ENCODE measurements at places on chromosomes 3 and 15.

GRCh38 chr3:14989943-14990779, 42.8 kb downstream of the NR2C2 start:
- no peak for DNase-seq

DNA sequence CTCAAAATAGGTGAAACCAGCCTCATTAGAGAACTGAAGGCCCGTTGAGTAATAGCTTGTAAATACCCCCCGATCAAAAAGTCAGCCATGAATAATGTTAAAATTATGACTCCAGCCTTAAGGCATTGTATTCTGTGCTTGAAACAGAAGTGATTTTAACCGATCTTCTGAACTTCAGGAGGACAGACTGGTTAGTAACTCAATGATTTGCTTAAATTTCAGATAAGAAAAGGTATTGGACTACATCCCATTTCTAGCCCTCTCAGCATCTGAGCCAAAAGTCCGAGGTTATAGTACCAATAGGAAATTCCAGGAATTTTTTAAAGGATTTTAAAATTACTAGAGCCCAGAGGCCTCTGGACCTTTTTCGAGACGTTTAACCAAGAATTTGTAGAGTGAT, 67.7 kb upstream of the FGF12 start:
- DNase-seq, result no peak

- no peak for DNase-seq
Measured at GRCh38 chr15:63066272-63066671, 23.7 kb downstream of the TPM1 start.

GRCh38 chr3:136950623-136951022, 7.2 kb upstream of the IL20RB start:
- no peak for DNase-seq

DNA sequence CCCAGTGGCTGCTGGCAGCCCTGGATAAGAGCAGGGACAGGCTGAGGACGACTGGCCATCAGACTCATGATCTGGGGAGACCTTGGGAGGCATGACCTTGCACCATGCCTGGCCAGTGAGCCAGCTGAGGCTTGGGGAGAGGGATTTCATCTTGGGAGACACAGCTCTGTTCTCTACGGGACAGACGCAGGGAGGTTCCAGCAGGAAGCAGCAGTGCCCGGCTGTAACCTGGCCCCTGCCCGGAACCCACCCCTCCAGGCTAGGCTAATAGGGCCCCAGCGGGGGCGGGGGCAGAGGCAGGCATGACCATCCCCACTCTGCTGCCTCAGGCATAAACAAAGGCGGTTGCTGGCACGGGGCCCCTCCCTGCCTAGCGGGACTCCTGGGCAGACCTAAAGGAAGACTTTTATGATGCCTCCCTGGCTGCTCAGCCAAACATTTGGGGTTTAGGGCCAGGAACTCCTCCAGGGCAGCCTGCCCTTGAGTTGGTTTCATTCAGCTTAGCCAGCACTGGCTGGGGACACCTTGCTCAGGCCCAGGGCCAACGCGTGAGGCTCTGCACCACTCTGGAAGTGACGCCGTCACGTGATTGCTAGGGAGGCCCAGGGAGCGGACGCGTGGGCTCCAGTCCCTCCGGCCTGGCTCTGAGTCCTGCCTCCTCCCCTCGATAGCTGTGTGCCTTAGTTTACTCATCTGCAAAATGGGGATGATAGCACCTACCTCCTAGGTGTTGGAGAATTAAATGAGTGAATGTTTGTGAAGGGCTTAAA, 27.6 kb downstream of the HDAC11 start:
- DNase-seq, result no peak

DNA sequence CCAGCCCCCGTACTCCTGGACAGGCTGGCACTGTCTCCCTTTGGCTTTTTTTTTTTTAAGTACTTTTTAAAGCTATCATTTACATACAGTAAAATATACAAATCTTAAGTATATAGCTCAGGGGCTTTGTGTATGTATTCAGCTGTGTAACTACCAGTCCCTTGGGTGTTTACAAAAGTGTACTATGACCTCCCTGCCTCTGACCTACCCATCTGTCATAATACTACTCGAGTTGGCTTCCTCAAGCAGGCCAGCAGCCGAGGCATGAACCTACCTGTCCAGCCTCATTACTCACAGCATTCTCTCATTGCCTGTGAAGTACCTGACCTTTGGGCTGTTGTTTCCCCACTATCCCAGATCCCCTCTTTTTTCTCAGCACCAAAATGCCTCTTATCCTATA, 33.2 kb downstream of the ABHD2 start:
- DNase-seq, result no peak

- DNase-seq, result peak; percentile 81
Measured at GRCh38 chr15:80188251-80188650, 35.5 kb downstream of the FAH start.

DNA sequence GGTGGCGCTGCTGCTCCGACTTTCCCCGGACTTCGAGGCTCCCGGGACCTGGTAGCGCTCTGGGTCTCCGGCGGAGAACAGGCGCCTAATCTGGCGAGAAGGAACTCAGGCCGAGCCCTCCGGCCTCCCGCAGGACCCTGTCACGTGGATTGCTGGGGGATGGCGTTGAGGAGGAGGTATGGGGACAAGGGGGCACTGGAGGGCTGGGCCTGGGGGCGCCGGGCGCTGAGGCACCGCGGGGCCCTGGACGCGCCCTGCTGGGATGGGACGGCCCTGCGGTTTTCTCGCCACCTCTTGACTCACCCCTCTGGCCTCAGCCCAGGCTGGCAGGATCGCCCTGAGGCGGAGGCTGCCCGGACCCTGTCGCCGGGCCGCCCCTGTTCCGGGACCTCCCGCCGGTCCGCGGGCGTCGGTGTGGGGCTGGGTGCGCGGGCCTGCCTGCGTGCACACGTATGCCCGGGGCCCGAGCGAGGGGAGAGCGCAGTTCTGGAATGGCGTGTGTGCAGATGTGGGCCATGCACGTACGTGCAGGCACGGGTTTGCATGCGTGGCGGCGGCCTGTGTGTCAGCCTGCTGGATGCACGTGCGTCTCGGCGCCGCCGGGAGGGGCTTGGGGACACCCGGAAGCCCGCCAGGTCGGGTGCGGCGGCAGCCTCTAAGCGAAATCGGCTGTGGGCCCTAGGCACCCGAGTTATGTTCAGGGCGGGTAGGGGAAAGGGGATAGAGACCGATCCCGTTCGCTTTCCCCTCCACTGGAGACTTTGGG, 752 bp downstream of the C15orf39 start:
- DNase-seq, result no peak

- DNase-seq, result no peak
Measured at GRCh38 chr3:176964661-176965060, 232.6 kb downstream of the TBL1XR1 start.

- DNase-seq, result no peak
Measured at GRCh38 chr15:85164841-85165466, 183.3 kb downstream of the PDE8A start.

DNA sequence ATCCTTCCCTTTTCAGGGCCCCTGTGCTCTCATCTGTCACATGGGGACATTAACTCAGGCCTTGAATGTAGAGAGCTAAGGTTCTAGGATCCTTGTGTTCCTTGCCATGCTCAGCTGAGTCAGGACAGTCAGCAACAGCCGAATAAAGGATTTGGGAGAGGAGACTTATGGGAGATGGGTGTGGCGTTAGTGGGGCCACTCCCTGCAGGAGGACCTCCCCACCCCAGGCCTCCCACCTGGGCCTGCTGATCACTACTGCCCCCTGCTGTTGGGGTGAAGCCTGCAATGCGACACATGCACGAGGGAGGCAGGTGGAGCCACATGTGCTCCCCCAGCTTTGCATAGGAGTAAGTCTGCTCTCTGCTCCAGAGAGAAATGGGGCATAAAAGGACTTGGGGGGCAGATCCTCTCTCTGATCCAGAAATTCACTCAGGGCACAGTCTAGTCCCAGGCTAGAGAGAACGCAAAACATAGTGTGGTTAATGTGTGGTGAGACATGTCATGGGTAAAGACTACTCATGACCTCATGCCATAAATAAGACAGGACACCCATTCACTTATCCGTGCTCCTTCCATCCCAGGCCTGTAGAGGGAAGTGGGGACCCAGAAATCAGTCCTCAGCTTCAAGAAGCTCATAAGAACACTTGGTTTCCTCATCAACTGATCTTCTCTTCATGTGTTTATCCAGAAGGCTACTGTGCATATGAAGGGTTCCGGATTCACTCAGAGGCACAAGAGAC, 19.4 kb downstream of the RBP1 start:
- no peak for DNase-seq

DNA sequence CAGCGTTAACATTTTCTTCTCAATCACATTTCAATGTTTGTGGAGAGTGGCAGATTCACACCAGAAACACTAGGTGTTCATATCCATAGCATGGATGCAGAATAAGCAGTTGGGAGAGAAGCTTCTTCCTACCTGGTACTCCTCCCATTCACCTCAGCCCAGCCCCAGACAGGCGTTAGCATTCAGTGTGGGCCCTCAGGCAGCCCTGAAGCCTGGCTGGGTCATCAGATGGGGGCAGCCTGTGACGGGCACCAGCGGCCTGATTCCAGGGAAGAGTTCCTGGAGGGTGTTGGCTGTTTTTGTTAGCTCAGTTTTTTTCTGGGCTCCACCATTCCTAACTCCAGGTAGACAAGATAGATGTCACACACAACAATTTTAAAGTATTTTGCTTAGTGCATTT, 31.1 kb downstream of the APH1B start:
- DNase-seq, result no peak

- DNase-seq, result no peak
Measured at GRCh38 chr3:46361408-46362283, 7.7 kb downstream of the CCR2 start.

DNA sequence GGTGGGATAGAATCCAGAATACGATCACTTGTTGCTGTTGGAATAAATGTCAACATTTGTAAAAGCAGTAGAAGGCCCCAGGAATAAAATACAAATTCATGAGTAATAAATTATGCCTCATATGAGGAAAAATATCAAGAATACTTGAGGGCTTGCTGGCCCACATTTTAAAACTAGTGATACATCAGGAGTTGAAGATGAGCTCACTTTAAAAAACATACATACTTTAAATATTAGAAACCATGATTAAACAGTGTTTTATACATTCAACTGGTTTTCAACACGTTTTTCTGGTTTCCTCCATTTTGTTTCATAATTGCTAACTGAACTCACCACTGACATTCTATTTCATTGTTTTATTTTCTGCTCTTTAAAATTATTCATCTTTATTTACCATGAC, 141.4 kb downstream of the TFG start:
- DNase-seq, result no peak

- no peak for DNase-seq
Measured at GRCh38 chr3:136617198-136617597, 135.0 kb downstream of the STAG1 start.

GRCh38 chr3:17478673-17479072, 263.8 kb downstream of the TBC1D5 start:
- no peak for DNase-seq

- peak; percentile 24 for DNase-seq
Measured at GRCh38 chr3:174125267-174125824, 727.8 kb downstream of the NLGN1 start.

DNA sequence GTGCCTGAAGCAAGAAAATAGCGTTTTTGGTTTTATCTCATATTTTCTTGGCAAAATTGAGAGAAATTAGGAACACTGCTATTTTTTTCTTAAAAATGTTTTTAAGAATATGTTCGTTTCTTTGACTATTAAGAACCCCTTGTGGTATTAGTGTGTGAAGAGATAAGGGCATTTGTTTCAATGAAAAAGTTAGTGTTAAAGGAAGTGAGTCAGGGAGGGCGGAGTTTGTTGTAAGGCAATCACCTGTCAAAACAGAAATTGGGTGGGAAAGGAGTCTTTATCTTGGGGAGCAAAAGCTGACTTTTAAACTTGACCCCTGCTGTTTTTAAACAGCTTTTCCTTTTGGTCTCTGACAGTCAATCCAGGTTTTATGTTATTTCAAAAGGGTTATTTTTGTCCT, 4.2 kb downstream of the RAP2B start:
- no peak for DNase-seq

- DNase-seq, result no peak
Measured at GRCh38 chr3:18179521-18179920, 245.6 kb downstream of the SATB1 start.

DNA sequence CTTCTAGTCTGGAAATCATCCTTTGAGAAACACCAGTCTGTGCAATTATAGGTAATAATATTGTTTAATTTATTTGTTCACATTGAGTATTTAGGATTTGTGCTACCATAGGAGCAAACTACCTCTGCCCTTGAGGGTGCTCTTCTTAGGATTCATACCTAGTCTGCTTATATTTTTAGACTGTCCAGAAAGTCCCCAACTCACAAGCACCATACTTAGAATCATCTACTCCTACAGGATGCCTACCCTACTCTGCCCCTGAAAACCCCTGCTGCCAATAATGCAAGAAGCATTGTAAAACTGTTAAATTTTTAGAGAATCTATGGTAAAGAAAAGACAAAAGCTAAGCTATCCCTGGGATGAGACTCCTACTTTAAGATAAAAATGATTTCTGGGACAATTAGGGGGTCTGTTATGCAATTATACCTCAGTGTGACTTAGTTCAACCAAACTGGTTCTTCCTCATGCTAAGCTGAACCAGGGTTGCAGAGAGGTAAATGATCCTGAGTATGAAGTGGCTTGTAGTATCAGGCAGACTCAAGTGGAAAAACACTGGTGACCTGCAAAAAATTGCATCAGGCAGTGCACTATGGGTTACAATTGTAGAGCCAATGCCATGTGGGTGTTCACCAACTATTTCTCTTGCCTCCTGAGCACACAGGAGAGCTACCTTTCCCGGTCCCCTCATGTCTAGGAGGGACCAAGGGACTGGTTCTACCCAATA, 133.3 kb downstream of the TNIK start:
- no peak for DNase-seq

- DNase-seq, result no peak
Measured at GRCh38 chr3:64460141-64460730, 227.6 kb downstream of the ADAMTS9 start.

DNA sequence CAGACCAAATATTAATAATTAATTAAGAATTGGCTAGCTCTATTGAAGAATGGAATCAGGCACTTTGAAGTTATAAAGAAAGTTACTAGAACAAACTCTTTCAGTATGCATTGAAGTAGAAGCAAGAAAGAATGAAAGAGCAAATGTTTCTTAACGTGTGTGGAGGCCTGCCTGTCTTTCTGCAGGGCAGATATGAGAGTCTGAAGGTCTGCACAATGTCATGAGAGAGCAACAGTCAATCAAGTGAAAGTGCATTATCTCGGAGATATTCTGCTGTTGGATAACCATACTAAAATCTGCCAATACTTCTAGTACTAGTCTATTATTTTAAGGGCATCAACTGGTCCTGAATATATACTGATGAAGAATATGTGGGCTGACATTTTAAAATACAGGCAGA, 1270.8 kb downstream of the ZPLD1 start:
- DNase-seq, result no peak

GRCh38 chr3:53938645-53939044, 47.0 kb upstream of the SELENOK start:
- DNase-seq, result no peak

DNA sequence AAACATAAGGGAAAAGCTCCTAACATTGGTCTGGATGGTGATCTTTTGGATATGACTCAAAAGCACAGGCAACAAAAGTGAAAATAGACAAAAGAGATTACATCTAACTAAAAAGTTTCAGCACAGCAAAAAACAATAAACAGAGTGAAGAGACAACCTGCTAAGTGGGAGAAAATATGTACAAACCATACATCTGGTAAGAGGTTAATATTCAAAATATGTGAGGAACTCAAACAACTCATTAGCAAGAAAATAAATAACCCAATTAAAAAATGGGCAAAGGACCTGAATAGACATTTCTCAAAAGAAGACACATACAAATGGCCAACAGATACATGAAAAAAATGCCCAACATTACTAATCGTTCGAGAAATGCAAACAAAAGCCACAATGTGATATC, 19.0 kb upstream of the NR1I2 start:
- DNase-seq, result no peak

GRCh38 chr15:62301993-62302675, 137.0 kb upstream of the C2CD4B start:
- no peak for DNase-seq
